ENCODE measurements at places on chromosomes 16 and 17.

DNA sequence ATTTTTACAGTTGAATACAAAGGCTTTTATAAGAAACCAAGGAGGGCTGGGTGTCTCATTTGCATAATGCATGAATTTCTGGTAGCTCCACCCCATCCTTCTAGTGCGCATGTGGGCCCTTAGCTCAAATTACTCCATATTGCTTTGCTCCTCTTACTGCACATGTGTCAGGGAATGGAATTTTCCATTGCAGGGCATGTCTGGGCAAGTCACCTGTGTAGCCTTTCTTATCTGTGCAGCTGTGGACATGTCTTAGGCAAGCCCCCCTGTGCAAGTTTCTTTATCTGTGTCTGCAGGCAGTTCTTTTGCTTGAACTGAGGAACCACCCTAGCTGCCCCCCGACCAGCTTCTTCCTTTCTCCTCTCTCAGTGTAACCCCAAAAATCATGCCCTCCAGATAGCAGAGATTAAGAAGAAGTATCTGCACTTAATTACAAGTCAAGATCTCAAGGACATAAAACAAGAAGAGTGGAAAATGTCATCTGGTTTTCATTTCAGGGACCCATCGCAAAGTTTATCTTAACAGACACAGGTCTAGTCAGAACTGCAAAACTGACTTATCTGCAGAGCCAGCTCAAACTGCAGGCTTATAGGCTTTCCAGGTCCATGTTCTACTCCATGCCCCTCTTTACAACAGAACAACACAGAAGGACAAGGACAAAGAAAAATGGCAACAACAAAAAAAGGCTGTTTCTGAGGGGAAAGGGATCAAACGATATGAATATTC, 137.9 kb upstream of the HS3ST4 start:
- DNase-seq, result no peak

DNA sequence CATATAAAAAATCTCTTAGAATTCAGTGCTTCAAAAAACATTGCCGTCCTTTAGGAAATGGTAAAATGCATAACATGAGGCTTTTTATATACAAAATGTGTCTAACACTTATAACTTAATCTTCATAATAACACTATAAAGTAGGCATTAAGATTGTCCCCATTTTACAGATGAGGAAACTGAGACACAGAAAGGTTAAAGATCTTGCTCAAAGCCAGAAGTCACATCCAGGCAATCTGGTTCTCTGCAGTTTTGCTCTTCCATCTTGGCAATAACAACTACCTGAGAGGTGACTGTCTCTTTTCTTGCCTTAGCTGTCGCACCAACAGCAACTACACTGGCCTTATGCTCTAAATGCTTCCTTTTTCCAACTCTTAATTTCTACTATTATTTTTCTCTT, 24.5 kb downstream of the AP1G1 start:
- no peak for DNase-seq

GRCh38 chr17:36188891-36189306, 7.7 kb downstream of the CCL3L1 start:
- DNase-seq, result peak; percentile 34

DNA sequence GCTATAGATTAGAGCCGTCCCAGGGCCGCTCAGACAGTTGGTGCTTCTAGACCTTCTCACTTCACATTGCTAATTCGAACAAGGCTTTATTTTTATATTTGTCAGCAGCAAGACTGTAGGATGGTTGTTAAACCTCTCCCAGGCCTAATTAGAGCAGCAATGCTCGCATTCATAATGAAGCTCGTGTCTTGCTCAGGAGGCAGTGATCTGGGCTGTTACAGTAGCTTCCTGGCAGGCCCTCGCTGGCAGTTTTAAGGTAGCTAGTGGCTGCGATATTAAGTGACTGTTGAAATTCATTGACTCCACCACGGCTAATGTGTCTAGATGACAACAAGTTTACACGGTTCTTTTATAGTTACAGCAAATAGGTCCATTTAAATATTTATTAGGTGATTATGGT, 23.2 kb upstream of the ANKFN1 start:
- no peak for DNase-seq

GRCh38 chr17:8481089-8481488, 45.4 kb downstream of the NDEL1 start:
- no peak for DNase-seq

DNA sequence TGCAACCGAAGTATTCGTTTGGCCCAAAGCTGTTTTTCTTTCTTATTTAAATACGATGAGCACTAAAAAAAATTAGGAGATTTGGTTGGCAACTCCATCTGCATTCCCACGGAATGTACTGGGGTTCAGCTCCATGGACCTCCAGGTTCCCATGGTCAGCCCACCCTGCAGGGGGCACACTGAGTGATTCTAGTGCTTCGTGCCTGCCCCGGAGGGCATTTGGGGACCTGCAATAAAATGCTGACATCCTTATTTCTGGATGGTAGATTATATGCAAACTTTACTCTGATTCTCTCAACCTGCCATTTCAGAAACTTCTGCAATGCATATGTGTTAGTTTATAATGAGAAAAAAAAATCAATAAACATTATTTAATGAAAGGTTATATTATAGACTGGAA, 339.4 kb downstream of the XYLT1 start:
- no peak for DNase-seq

- no peak for DNase-seq
These were observed 14.3 kb upstream of the ATF7IP2 start for GRCh38 chr16:10371592-10371991.

DNA sequence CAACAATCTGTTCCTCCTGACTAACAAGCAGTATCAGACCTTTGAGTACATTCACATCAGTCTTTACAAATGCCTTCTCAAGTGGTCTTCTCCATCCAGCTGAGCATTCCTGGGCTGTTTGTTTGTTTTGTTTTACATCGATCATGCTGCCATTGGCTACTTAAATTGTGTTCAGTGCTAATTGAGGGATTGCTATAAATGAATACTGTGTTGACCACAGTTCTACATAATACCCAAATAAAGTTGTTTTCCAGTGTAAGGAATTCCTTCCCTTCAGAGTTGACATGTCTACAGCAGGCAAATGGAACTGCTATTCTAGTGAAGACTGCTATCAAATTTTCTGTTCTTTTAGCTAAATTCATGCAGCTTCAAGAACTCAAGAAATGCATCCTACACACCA, 3.2 kb downstream of the CDH8 start:
- DNase-seq, result no peak

- no peak for DNase-seq
These were observed 5.9 kb downstream of the TELO2 start for GRCh38 chr16:1498899-1499676.

DNA sequence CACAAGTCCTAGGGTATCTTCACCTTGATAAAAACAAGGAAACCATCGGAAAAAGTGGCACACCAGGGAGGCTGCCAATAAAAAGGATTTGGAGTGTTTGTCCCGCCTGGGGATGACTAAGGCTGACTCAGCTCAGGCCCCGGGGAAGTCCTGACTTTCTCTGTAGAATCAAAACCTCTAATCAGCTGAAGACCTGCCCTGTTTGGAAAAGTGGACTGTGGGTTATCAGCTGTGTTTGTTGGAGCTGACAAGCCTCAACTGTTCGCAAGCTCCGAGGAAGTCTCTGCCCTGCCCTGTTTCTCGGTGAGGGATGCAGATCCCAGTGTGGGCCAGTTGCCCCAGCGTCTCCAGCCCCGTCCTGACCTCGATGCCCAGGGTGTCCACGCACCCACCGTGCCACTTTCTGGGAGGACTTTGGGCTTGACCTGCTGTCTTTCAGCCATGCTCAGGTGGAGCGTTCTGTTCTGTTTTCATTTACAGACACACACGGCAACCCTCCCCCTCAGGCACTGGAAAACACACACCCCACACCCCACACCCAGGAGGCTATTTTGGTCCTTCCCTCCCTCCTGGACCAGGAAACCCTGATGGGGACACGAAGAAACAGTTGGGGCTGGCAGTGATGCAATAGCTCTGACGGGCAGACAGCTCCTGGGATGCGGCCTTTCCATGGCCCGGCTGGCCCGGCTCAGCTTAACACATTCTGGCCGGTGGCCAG, 27.6 kb upstream of the PITPNA start:
- no peak for DNase-seq

DNA sequence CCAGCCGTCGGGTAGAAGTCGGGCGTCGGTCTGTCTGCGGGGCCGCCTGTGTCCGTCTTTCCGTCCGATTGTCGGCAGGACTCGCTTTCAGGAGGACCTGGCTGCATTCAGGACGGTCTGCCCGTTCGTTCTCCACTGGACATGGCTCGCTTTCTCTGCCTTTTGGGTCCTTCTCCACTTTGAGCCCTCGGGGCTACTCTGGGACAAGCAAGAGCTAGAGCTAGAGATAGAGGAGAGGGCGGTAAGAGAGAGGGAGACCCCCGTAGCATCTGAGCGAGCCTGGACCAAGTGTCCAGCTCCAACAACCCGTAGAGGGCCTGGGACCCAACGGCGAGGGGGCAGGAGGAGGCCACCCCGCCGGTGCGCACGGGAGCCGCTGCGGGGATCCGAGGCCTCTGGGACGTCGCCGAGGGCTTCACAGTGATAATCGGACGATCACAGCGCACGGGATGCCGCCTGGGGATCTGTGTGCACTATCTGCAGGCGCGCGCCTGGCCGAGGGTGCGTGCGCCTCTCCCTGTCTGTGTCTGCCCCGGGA, 4.5 kb downstream of the TBX4 start:
- no peak for DNase-seq

GRCh38 chr16:85181739-85182129, 69.5 kb upstream of the CIBAR2 start:
- DNase-seq, result no peak

GRCh38 chr17:58730937-58731336, 24.7 kb upstream of the PPM1E start:
- no peak for DNase-seq

DNA sequence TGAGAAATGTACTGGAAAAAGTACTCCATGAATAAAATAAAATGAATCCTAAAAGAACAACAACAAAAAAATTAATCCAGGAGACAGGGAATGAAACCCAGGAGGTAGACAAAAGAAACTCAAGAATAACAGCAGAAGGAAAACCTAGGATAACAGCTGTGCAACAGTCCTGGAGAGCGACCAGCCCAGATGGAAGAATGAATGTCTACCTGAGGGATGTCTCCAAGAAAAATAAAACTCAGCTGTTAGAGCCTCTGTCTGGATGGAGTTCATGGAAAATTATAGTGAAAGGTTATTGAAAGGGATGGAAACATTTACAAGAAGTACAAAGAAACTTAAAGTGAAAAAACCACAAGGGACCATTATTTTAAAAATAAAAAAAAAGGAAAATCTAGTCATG, 135.8 kb upstream of the CA10 start:
- DNase-seq, result no peak

GRCh38 chr16:56691885-56692284, 9.6 kb downstream of the MT1X start:
- DNase-seq, result no peak

GRCh38 chr17:33288954-33289353, 4.1 kb downstream of the ASIC2 start:
- no peak for DNase-seq

GRCh38 chr17:73003487-73003886, 89.0 kb downstream of the SLC39A11 start:
- no peak for DNase-seq

- DNase-seq, result no peak
These were observed 132.0 kb downstream of the COPRS start for GRCh38 chr17:31726980-31727427.

GRCh38 chr17:55420067-55420775, 1.4 kb downstream of the MMD start:
- DNase-seq, result peak; percentile 35

DNA sequence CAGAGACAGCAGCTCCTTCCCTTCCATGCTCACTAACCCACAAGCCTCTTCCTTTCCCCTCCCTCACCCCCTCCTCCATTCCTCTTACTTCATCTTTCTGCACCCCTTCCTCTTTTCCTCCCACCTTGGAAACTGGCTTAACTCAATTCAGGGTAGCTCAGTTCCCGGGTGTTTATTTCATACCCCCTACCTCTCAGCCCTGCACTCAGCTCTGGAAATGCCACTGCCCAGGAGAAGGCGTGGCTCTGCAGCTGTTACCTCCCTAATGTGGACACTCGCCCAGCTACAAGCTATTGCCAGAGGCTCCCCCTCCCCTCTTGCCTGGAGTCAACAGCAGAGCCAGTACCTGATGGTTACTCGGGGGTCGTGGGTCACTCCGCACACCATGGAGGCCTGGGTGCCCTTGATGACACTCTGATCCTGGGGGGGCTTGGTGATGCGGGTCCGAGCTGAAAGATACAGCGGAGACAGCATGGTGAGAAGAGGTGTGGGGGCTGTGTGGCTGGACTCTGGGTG, 118.4 kb upstream of the CDC42EP4 start:
- no peak for DNase-seq

- no peak for DNase-seq
These were observed 5.1 kb downstream of the B3GNT9 start for GRCh38 chr16:67145746-67146145.

DNA sequence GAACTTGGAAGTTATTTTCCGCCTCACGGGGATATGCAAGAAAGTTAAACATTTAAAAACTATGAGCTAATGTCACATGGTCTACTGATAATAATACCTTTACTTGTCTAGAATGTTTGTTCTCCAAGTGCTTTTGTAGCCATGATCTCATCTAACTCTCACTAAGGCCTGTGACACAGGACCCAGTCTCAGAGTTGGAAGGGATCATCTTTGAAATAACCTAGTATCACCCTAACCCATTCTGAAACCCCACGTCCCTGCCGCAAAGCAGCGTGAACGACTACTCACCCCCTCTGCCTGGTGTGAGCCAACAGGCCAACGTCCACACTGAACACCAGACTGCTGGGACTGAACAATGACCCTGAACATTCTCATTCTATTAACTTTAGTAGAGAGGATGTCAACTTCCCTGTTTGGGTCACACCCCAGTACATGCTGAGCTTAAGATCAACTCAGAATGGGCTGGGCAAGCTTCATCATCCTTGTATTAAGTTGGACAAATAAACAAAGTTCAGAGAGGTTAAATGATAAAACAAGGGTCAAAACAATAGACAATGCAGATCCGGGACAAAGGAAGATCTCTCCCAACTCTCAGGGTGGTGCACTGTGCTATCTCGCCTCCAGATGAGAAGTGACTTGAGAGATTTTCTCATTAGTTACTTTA, 54.8 kb upstream of the BCAR1 start:
- no peak for DNase-seq

DNA sequence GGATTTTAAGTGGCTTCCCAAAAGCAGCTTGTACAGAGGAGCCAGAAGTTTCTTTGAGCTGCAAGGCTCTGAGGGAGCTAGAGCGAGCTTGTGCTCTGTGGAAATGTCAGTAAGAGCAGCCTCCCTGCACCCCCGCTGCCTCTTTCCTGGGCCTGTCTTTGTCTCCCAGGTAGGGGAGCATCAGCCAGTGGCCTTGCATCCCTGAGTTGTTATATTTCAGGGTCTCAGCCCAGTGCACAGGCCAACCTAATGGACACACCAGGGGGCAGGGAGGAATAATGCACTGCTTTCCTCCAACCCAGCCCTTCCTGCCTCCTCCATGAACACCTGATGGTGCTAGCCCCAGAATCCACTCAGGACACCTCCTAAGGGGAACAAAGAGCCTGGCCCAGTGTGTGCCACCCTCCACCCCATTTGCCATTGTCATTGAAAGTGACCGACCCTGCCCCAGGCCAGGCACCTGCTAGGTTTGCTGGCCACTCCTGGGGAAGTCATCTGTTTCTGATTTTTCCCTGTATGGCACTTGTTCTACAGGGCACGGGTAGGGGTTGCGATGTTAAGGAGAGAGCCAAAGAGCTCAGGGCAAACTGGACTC, 6.3 kb downstream of the TPPP3 start:
- no peak for DNase-seq

Data from CD4-positive, alpha-beta T cell treated with Interleukin-6 for 4 hours (primary cell).